ENCODE measurements at places on chromosomes 5 and 9.
A peak's percentile ranks its signal among the peaks of the same experiment; 100 is the strongest.

GRCh38 chr9:16335788-16336580 is 534.5 kb downstream of the BNC2 start:
- DNase-seq, result peak; percentile 77

DNA sequence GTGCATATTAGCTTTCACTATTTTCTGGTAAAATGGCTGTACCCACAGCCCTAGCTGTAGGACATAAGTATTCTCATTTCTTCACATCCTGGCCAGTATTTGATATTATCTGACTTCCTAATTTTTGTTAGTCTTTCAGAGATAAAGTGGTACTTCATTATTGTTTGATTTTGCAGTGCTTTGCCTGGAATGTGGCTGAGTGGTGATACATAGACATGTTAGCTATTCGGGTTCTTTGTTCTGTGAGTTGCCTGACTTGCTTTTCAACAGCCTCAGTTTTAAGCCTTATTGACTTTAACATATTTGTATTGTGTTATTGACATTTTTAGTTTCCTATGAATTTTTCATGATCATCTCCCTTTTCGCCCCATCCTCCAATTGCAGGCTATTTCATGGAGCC is 161.1 kb downstream of the GABBR2 start:
- DNase-seq, result no peak

GRCh38 chr5:115381911-115382662 is 85.6 kb upstream of the CCDC112 start:
- no peak for DNase-seq

GRCh38 chr5:131392466-131393095 is 128.7 kb downstream of the CDC42SE2 start:
- no peak for DNase-seq

DNA sequence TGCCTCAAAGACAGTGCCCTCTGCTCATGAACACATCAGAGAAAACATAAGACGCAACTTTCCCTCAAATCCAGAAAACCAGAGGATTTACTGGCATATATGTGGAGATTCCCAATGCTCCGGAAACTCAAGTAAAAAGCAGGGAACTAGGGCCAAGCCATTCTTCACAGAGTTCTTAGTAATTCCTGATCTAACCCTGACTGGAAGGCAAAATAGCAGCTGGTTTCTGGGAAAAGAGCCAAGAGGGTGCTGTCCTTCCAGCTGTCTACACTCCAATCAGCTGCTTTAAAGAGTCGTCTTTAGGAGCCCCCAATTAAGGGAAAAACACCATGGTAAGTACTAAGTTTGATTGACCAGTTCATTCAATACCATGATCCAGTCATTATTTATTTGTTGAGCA is 49.6 kb downstream of the GNA14 start:
- DNase-seq, result no peak
